NCI-H146 (cell line): ENCODE measurements at places on chromosomes 4 and X.

DNA sequence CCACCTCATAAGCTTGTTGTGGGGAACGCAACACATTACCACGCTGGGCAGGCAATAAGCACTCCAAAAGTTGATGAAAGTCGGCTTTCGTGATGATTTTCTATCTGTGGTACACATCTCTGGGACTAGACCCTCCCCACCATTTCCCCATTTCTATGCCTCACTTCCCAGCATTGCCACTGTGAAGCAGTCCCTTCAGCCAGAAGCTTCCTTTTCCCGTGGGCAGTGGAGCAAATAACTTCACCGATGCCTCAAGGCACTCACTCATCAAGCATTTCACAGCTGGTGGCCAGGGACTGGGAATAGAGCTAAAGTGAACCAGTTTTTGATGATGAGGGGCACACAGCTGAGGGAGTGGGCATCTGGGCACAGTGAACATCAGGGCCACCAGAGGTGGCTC, 18.9 kb downstream of the C4orf50 start:
- no peak for DNase-seq

GRCh38 chr4:7266525-7267292, 74.4 kb downstream of the SORCS2 start:
- DNase-seq = no peak

DNA sequence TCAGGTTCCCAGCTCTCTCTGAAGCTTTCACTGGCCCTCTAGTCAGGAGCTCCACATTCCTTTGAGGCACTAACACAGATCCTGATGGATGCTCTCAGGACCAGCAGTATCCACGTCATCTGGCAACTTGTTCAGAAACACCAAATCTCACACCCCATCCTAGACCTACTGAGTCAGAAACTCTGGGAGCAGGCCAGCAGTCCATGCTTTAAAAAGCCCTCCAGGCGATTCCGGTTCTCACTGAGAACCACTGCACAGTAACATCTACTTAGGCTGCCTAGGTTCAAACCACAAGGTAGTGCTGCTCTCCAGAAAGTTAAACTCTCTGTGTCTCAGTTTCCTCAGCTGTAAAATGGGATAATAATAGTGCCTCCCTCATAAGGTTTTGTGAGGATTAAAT, 55.3 kb downstream of the CCDC158 start:
- no peak for DNase-seq

- DNase-seq = no peak
Observed at GRCh38 chrX:17432158-17432557, 57.2 kb downstream of the NHS start.

GRCh38 chrX:106791495-106791894, 11.0 kb upstream of the TBC1D8B start:
- no peak for DNase-seq

- peak; percentile 45 for DNase-seq
Observed at GRCh38 chrX:25156323-25156722, 140.6 kb upstream of the ARX start.

GRCh38 chrX:66163849-66164411, at the start of gene HEPH:
HEPH (plus strand) TSS chrX:66164247; CDS start chrX:66170571, 6,324 bp downstream.
- DNase-seq = no peak

DNA sequence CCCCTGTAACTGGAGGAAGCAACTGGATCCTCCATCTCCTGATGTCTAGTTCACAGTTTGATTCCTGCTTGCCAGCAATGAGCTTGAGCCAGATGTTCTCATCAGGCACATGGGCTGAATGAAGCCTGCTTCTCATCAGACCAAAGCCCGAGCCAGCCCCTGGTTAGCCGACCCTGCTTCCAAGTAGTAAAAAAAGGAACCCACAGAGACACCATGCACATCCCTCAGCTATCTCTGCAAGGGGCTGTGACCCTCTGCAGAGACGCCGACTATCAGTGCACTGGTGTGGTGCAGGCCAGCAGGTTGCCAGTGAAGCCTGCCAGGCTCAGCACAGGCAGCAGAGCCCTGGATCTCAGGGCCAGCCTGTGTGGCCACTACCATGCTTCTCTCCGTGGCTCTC, 2.8 kb downstream of the DCTD start:
- no peak for DNase-seq

- no peak for DNase-seq
Observed at GRCh38 chr4:35252071-35252470, 992.2 kb downstream of the ARAP2 start.
